ENCODE measurements at places on chromosomes 11 and 22.

GRCh38 chr11:45073685-45074141 lies 72.7 kb upstream of the PRDM11 start:
- DNase-seq = no peak

- no peak for DNase-seq
Observed at GRCh38 chr11:95884802-95885201, 39.1 kb downstream of the MTMR2 start.

GRCh38 chr11:32939046-32939445 lies 46.4 kb downstream of the QSER1 start:
- DNase-seq = no peak

- DNase-seq = peak; percentile 35
Observed at GRCh38 chr22:49951000-49951677, 9.4 kb upstream of the PIM3 start.

DNA sequence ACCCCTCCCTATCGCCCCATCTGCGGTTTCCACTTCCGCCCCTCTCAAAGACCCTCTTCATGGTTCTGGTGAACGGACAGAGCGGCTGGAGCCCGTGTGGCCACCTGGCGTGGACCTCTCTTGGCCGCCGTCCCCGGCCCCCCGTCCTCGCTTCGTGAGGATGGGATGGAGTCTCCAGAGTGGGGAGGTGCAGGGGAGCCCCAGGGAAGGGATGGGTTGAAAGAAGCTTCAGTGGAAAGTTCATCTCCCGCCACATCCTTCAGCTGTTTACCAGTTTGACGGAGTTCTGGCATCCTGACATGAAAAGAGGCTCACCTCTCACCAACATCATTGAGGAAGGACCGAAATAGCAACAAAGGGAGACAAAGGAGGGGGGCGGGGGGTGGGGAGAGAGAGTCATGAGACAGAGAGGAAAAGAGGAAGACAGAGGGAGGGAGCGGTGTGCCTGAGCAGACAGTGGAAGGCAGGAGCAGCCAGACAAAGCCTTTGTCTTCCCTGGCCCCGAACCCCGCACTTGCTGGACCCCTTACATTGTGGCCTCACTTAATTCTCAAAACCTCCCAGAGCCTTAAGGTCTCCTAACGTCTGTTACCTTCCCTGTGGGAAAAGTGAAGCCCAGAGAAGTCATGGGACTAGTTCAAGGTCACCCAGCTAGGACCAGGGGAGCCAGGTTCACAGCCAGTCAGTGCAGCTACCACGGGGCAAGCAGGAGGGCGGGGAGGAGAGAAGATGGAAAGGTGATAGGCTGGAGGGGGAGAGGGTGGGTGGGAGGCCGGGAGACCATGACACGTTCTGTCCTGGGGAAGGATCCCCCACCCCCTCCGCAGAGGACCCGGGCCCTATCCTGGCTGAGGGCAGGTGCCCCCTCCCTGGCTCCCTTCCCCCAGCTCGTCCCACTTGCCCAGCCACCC lies 54.9 kb downstream of the CD6 start:
- DNase-seq = peak; percentile 28

DNA sequence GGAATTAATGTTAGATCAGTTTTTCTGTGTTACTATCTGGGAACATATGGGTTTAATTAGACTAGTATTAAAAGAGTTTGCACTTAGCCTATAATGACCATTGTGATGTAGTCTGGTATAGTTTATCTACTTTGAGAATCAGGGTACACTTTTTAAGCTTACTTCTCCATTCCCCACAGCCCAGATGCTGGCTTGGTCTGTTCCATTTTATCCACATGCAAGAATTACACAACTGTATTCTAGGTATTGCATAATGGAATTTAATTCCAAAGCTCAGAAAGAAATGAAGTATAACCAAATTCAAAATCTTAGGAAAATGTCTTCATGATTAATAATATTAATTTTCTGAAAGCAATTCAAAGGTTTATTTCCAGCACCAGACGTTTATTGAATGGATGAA lies 122.2 kb upstream of the PDGFD start:
- DNase-seq = no peak

GRCh38 chr11:83025267-83025704 lies 46.4 kb downstream of the RAB30 start:
- no peak for DNase-seq

- no peak for DNase-seq
Observed at GRCh38 chr11:115244296-115244695, 259.9 kb downstream of the CADM1 start.

DNA sequence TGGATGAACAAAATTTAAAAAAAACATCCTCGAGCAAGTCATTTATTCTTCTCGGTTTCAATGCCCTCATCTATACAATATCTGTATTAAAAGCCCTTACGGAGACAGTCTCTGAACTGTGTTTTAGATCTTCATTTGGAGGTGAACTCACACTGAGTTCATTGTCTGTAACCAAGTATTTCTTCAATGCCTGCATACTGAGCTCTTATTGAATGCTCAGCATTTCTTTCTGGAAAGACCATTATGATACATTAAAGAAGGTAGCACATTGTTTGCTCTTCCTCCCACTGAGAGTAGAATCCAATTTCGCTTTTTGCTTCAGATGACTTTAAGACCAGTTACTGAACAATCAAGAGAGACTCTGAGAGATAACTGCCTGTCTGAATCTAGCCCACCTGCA lies 1.7 kb upstream of the ANO3 start:
- no peak for DNase-seq

DNA sequence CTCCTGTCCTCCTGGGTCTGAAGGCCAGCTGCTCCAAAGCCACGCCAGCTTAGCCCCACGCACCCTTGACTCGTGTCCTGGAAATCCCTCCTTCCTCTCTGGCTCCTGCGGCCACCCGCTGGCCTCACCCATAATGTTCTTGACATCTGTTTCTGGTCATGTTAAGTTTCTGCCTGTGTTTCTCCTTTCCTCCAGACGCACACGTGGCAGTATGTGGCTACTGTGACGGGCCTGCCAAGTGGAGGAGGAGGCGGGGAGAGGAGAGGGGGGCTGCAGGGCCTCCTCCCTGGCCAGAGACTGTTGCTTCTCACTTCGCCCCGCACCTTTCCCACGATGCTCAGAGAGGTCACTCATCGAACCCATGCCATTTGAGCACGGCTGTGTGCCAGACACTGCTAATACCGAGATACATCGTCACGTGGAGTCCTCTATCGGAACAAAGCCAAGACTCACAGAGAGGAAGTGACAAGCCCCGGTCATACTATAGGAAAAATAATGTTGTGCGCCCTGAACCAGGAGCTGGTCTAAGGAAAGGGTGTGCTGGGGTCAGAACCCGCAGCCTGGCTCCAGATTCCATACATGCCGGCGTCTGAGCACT lies 11.5 kb downstream of the C1QTNF6 start:
- peak; percentile 25 for DNase-seq

DNA sequence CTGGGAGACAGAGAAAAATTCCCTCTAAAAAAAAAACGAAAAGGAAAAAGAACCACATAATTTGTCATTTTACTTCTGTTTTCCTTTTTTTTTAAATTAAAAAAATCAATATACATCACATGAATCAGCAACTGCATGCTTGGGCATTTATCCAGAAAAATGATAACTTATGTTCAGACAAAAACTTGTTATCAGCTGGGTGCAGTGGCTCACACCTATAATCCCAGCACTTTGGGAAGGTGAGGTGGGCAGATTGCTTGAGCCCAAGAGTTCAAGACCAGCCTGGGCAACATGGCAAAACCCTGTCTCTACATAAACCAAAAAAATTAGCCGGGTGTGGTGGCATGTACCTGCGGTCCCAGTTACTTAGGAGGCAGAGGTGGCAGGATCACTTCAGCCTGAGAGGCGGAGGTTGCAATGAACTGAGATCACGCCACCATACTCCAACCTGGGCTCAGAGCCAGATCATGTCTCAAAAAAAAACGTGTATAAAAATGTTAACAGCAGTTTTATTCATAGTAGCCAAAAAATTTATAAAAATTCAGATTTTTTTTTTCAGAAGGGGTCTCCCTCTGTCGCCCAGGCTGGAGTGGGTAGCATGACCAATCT lies 28.5 kb downstream of the AMBRA1 start:
- no peak for DNase-seq

DNA sequence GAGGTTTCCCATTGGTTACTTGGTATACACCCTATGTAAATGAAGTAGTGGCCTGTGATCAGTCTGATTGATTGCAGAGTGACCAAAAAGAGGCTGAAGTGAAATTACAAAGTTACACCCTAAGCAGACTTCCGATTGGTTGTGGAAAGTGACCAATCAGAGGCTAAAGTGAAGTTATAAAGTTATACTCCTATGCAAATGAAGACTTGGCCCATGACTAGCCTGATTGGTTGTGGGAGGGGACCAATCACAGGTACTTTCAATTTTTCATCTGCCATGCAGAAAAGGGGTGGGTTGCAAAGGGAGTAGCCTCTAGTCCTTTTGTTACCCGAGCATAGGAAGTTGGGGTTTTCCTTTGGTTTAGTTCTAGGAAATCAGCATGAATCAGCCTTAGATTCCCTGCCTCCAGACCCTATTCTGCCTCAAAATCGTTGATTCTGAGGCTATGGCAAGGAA lies 18.1 kb upstream of the CSTF3 start:
- no peak for DNase-seq

DNA sequence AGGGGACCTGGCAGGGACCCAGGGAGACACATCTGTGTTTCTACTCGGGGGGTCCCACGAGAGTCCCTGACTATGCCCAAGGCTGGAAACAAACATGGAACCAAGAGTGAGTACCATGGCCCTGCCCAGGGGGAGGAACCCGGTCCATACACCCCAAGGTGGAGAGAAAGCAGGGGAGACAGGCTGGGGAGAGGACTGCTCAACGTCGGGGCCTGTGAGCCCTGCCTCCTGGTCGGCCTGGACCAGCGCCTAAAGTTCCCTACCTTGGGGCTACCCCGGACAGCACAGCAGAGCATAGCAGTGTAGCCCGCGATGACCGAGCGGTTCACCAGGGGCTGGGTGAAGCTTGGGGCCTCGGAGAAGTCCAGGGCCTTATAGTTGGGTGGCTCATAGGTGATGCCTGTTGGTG lies 20.2 kb downstream of the MYBPC3 start:
- DNase-seq = no peak

GRCh38 chr11:33980897-33981296 lies 70.6 kb upstream of the CAPRIN1 start:
- no peak for DNase-seq

DNA sequence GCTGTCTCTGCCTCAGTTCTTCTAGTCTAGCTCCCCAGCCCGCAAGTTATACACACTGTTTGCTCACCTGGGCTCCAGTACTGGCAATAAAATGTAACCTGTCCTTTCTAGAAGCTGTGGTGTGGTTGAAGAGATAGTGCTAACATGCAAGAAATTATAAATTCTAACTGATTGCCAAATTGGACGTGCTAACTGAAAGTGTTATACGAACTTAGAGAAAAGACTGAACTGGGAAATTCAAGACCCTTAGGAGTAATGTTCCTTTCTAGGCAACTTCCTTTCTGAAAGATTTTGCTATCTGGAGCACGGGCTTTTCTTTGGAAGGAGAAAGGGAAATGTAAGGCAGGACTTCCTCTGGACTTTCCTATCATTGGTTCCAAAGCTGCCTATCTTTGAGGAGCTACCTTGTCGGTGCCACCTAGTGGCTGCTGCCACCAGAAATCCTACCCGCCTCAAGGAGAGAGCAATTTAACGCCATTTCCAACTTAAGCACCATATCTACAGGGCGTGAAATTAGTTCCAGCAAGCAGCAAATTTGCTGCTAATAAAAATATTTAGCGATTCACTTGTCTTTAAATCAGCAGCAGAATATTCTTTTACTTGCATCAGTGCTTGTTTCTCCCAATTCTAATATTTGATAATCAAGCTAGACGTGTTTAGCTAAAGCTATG lies 12.7 kb upstream of the TMEM218 start:
- DNase-seq = no peak

DNA sequence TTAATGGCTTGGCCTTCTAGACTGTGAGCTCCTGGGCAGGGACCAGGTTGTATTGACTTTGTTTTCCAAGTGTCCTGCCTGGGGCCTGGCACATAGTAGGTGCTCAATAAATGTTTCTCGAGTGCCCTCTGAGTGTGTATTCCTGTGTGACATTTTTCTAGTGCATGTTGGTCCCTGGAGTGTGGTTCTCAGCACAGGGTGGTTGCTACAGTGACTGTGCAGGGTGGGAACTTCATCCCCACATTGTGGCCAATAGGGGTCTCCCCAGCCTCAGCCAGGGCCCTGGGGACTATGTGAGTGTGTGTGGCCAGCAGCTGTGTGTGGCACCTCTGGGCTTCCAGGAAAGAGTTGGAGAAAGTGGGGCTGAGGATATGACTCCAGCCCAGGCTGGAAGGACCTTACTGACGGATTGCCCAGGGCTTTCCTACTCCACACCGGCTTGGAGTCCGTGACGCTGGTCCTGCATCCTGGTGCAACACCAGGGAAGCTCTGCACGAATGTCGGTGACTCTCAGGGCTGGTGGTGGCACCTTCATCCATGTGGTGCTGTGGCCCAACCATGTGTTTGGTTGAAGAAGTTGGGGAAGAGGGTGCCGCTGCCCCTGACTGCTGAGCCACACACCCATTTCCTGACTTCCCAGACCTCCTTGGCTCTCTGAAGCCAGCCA lies 9.0 kb upstream of the MARK2 start:
- DNase-seq = no peak

- no peak for DNase-seq
Observed at GRCh38 chr11:28529046-28529445, 420.9 kb downstream of the METTL15 start.

DNA sequence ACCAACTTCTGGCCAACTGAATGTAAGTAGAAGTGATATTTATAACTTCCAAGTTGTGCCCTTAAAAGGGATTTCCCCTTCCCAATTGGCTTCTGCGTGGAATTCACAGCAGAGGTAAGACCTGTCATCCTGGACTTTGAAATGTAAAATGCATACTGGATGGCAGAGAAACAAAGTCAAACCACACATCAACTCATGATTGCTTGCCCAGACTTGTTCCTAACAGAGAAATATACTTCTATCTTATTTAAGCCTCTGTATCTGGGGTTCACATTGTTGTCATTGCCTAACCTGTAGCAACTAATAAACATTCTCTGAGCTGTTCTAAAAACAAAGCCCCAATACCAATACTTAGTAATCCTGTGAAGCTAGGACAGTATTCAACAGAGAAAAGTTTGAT lies 6.2 kb downstream of the ME3 start:
- DNase-seq = no peak

DNA sequence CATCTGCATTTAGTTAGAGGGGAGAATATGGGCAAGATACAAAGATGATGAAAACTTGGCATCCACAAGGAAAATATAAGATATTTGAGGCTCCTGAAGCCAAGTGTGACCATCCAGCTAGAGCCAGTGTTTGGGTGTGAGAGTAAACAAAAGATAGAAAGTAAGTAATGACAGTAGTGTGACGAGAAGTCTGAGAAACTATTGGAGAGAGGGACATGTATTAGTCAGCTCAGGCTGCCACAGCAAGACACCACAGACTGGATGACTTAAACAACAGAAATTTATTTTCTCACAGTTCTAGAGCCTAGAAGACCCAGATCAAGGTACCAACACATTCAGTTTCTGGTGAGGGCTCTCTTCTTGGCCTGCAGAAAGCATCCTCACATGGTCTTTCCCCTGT lies 6.4 kb upstream of the CCKBR start:
- no peak for DNase-seq

GRCh38 chr11:30292545-30292944 lies 30.4 kb upstream of the ARL14EP start:
- no peak for DNase-seq

Measured in naive B cell (primary cell).